T-helper 1 cell (primary cell): ENCODE measurements at places on chromosomes 13 and 19.

DNA sequence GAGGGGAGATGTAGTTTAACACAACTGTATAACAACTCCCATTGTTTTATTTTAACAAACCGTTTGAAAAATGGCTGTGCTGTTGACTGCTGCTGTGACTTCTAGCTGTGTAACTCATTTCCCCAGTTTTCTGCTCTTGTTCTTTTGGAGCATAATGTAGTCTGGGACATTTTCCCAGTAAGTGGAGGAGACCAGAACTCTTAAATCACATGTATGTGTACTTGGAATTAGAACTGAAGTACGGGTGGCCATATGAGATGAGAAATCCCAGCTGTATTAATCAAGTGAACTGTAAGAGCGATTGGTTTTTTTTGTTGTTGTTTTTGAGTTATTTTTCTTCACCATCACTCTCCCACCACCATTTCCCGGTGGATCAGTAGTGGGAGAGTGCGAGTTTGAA, 49.4 kb upstream of the RNF113B start:
- no peak for DNase-seq

GRCh38 chr13:72864142-72865011, 82.4 kb downstream of the PIBF1 start:
- no peak for DNase-seq

DNA sequence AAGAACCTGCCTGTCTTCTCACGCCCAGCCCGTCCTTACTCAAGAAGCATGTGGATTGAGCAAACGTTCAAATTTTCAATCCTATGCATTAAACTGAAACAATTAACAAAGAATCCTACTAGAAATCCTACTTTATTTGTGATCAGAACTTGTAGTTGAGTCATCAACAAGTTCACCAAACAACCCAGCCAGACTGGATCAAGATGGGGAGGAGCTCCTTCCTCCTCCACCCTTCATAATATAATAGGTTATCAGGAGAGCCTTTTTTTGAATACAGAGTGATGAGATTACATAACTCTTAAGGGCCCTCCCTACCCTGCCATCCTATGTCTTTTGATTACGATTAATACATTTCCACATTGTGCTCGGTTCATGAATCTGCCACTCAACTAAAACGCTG, 32.7 kb downstream of the SOX21 start:
- no peak for DNase-seq

DNA sequence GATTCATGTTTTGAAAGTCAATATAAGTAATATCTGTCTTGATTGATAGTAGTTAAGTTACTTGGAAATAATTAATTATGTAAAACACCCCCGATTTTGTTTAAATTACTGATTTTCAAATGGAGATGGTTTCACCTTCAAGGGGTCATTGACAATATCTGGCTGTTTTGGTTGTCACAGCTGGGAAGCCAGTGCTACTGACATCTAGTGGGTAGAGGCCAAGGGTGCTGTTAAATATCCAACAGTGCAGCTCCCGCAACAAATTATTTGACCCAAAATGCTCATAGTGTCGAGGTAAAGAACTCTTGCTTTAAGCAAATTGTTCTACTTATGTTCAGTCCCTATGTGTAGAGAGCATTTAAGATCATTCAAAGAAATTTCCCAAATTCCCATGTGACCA, 50.6 kb upstream of the PCDH20 start:
- no peak for DNase-seq

- no peak for DNase-seq
These were observed 542.7 kb downstream of the MYO16 start for GRCh38 chr13:109172136-109172535.

DNA sequence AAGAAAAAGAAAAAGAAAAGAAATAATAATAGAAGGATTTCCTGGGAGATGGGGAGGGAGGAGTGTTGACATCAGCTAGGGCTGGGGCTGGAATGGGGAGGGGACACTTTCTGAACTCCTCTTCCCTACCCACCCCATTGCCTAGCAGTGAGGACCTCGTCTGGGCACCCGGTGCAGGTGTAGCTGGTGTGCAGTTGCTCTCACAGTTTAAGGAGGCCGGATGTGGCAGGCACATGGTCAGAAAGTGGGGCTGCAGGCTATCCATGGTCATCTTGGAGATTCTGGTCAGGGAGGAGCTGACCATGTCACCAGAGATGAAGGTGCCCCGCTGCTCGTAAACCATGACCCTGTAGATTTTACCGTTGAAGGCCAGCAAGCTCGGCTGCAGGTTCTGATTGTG, 8.5 kb upstream of the TUBB4A start:
- no peak for DNase-seq

DNA sequence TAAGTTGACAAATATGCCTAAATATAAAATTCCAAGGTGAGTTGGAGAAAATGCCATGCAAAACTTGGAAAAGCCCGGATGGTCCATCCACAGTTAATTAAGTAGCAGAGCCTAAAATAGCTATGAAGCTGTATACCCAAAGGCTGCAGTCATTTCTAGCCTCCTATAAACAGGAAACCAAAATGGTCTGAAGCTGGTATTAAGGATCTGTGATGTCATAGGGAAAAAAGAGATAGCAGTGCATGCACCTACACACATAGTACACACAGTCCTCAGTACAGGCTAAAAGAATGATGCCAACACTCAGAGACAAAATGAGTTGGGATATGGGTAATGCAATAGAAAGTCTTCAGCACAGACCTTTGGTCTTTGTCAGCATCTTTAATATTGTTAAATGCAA, 736.9 kb downstream of the EFNB2 start:
- DNase-seq: no peak

DNA sequence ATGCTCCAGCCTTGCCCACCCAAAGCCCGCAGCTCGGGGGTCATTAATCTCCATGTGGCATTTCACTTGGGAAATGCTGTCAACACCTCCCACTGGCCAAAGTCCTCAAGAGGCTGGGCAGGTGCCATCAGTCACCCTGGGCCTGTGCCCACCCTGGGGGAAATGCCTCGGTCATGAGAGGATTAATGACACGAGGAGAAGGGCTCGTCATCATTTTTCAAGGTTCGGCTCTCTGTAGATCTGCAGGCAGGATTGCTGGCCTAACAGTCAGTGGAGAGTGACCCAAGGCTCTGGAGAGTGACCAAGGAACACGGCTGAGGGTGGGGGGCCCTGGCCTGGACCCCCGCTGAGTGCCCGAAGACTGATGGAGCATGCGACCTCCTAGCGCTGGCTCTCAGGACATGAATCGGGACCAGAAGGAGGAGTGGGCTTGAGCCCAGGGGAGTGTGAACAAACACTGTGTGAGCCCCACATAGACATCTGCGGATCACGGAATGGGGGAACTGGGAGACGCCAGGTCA, 15.2 kb upstream of the KCTD15 start:
- no peak for DNase-seq

DNA sequence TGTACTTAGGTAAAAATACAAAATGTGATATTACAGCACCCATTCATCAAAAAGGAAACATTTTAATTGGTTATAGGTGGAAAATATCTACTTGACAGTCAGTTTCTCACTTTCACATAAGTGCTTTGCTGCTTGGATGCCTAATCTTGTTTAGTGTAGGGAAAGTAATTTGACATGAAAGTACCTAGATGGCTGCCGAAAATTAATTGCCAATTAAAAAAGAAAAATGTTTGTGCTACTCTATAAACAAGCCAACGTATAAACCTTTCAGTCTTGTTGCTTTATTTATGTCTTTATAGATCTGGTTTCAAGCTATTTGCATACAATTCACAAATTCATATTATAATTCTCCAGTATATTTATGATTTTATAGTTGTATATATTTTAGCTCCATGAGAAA, 729.9 kb downstream of the DACH1 start:
- no peak for DNase-seq

DNA sequence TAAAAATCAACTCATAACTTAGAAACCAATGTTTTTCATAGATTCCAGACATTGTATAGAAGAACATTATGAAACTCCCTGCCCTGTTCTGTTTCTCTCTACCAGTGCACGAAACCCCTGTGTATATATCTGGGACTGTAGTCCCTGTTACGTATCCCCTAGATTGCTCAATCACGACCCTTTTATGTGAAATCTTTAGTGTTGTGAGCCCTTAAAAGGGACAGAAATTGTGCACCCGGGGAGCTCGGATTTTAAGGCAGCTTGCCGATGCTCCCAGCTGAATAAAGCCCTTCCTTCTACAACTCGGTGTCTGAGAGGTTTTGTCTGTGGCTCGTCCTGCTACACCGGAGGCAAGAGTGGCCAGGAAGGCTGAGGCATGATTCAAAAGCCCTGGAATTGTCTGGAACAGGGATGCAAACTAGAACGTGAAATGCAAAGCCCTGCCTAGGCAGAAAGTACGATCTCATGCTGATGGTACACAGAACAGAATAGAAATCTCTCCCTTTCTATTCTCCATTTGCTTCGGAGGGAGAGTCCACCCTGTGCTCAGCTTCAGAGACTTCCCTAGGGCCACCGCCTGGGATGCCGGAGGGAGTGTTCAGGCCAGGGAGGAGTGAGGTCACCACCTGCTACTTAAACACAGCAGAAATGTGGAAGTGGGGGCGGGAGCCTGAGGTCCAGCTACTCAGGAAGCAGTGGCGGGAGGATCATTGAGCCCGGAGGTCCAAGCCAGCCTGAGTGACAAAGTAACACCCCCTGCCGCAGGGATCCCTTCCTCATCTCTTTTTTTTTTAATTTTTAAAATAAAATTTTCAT, 758 bp upstream of the ZNF888 start:
- DNase-seq: no peak

GRCh38 chr13:65064967-65065366, 2165.2 kb downstream of the PCDH9 start:
- DNase-seq: no peak

DNA sequence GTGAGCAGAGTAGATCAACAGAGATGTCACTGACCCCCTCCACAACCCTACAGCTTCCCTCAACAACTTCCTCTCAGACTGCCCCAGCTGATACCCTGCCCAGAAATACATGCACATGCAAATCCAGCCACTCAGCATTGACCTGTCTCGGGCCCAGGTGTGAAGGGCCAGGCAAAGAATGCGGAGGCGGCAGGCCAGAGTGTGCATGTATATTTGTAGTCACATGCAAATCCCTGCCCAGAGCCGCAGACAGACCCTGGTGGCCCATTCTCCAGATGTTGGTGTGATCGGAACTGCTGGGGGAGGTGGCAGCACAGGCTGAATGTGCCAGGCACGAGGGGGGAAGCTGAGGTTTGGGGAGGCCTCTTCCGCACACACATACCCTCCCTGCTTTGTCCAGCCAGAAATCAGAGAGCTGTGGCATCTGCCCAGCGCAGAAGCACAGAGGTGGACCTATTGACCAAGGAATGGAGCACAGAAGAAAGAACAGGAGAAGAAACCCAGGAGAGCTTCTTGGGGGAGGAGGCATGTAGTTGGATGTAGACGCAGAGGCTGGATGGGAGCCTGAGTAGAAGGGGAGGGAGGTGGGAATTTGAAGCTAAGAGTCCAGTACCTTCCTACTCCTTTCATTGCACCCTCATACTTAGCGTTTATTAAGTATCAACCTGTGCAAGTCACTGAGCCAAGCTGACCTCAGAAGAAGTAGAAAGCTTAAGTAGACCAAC, 14.4 kb downstream of the MEF2B start:
- no peak for DNase-seq

GRCh38 chr13:93534181-93534700, 307.6 kb downstream of the GPC6 start:
- DNase-seq: no peak

DNA sequence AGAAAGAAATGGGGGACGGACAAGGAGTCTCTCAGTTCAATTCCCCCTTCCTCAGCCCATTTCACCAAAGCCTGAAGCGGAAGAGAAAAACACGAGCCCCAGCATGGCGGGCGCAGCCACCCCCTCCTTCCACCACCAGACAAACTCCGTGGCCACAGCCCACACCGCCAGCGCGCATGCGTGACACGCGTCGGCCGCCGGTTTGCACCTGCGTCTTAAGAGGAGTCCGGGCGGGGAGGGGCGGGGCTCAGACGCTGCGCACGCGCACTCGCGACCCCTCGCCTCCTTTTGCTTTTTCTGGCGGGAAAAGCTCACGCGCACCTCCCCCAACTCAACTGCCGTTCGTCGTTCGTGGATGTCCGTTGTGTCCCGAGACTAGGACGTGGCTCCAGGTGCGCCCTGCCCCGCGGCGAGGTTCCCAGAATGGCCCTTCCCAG, at the start of gene KASH5:
TSS of gene KASH5 (plus strand) at position 314 of the 437 bp plus-strand sequence. CDS start 2,635 bp downstream, outside the sequence.
- DNase-seq: peak; percentile 76

DNA sequence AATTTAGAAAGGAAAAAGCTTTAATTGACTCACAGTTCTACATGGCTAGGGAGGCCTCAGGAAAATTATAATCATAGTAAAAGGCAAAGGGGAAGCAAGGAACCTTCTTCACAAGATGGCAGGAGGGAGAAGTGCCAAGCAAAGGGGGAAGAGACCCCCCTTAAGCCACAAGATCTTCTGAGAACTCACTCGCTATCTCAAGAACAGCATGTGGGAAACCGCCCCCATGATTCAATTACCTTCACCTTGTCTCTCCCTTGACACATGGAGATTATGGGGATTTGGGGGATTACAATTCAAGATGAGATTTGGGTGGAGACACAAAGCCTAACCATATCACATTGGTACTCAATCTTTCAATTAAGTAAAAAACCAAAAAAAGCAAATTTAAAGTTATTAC, 1778.7 kb upstream of the MIR17HG start:
- no peak for DNase-seq

GRCh38 chr19:2089001-2089711, 7.0 kb downstream of the MOB3A start:
- DNase-seq: no peak

DNA sequence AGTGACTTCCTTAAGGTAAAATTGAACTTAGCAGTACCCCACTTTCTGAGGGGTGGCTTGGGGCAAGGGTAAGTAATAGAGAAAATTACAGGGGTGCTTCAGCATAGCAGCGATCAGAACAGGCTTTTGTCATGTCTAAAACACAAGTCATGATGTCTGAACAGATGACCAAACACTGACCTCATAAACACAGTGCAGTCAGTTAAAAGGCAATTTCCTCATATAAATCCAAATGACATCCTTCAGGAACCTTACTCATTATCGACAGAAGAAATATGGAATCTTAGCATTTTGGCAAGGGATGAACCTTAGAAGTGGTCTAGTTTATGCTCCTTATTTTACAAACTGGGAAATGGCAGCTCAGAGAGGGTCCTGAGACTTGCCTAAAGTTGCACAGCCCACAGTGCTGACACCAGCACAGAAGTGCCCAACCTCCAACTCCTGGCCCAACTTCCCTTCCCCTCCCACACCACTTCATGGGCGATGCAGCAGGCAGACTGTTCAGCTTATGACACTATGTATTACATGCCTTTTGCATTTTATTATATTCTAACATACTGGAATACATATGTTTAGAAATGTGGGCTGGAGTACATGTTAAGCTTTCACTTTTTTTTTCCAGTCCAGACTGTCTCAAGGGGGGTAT, 3.6 kb downstream of the GJA3 start:
- no peak for DNase-seq
